Substantia nigra (tissue), 51 donors: ENCODE measurements at places on chromosomes 7 and 10.

- DNase-seq: no peak
Measured at GRCh38 chr10:2165771-2166460, 428.6 kb upstream of the ADARB2 start.

GRCh38 chr10:127882801-127883459 lies 9.8 kb downstream of the CLRN3 start:
- no peak for DNase-seq

DNA sequence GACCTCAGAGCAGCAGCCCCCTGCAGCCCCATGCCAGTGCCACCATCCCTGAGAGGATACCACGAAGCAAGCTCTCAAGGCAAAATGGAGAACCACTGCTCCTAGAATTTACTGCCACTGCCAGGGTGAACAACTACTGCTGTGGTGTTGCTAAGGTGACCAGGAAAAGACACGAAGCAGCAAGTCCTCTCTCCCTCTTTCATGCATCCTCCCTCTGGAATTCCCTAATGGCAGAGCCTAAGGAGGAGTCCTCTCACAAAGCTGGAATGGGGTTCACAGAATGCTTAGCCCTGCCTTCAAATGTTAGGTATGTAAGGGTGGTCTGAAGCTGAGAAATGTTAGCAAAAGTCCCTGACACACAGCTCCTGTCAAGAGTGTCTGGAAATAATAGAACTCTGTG lies 35.8 kb upstream of the NPSR1 start:
- no peak for DNase-seq

DNA sequence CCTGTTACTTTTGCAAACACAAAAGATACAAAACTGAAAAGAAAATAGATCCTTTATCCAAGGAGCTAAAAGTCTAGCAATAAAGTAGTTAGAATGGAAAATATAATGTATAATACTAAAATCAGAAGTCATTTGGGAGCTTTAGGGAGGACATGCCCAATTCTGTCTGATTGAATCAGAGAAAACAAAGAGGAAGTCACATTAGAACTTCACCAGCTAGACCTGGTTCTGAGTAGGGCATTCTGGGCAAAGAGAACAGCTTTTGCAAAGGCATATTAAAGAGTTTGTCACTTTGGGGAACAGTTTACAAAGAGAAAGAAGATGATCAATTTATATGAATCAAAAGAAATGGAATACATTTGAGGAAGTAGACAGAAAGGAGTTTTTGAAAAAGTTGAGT lies 107.0 kb upstream of the PRSS1 start:
- DNase-seq: no peak

DNA sequence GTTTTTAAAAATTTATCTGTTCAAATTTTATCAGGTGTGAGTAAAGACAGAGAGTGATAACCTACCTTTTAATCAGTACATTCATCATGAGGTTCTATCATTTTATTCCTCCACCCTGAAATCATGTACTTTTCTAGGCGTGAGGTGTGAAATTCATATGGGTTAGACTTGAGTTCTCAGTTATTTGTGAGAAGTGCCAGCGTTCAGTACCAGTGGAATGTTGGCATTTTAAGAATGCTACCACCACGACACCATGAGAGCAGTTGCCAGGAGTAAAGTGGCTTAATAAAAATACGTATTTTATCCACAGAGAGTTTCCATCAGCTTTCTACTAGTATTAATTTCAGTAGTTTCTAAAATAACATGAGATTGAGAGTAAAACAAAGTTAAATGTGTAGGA lies 104.1 kb upstream of the FERD3L start:
- DNase-seq: no peak

DNA sequence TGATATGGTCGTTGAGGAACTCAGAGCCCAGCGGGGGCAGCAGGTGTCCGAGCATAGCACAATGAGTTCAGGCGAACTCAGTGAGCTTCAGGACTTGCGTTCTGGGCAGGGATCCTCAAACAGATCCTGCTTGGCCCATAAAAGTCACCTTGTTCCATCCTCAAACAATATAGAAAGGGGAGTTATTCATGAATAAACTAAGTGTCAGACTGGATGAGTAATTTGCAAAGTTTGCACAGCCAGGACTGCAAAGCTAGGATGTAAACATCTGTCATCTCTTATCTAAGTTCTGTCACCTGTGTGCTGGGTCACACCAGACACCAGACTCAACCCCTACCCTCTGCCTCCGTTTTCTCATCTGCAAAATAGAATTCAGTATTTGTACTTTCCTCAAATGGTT lies 58.0 kb upstream of the PFKP start:
- no peak for DNase-seq

DNA sequence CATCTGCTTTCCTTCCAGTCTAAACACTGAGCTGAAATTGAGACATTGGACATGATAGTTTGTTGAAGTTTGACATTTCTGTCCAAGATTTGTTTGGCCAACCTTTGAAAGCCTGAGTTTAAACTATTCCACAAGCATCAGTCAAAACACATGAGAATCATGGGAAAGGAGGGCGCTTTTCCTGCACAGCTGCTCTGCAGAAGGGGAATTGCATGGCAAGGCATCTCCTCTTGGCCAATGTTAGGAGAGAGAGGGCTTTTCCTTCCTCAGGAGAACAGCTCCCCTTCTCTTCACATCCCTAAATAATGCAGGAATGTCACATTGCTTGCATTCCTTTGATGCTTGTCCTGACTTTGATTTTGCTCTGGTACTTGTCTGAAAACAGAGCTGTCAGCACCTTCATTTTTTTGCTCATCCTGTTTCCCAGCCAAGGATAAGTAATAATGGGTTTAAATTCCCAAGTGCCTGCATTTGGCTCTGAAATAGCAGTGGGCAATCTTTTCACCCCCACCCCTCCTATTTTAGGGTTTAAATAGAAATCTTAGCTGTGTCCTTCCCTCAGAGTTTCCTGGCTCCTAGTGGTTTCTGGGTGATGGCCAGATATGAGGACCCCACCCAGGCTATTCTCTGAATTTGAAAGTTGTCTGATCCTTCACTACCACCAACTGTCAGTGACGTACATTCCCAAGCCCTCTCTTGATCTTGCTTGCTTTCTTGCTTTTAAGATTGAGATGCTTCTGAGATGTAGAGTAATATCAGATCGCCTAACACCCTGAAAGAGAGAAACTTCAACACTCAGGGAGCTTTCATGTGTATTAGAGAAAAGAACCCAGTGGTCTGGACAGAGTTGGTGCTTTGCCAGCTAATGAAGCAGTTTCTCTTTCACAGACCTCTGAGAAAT lies 75.2 kb upstream of the NPVF start:
- DNase-seq: no peak

DNA sequence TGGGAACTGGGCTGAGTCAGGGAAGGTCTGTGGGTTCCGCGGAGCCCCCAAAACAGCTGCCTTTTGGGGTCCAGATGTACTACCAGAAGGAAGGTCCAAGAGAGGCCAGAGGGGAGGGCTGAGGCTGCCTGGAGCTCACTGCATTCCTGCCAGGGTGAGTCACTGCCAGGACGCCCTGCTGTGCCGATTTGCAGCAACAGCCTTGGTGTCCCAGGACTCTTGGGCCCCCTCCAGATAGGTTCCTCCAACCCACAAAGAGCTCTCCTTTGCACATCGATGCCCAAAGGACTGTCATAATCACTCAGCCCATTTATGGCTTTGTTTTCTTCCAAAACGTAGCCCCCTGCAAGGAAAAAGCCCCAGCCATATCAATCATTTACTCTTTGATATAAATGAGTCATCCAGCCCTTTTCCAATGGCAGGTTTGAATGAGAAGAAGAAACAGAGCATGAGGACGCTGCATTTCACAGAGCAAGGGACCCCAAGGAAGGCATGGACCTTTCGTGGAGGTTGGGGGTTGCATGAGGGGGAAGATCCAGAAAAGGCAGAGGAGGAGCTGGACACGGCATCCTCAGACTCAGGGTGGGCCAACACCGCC lies 32.2 kb upstream of the COL13A1 start:
- no peak for DNase-seq

DNA sequence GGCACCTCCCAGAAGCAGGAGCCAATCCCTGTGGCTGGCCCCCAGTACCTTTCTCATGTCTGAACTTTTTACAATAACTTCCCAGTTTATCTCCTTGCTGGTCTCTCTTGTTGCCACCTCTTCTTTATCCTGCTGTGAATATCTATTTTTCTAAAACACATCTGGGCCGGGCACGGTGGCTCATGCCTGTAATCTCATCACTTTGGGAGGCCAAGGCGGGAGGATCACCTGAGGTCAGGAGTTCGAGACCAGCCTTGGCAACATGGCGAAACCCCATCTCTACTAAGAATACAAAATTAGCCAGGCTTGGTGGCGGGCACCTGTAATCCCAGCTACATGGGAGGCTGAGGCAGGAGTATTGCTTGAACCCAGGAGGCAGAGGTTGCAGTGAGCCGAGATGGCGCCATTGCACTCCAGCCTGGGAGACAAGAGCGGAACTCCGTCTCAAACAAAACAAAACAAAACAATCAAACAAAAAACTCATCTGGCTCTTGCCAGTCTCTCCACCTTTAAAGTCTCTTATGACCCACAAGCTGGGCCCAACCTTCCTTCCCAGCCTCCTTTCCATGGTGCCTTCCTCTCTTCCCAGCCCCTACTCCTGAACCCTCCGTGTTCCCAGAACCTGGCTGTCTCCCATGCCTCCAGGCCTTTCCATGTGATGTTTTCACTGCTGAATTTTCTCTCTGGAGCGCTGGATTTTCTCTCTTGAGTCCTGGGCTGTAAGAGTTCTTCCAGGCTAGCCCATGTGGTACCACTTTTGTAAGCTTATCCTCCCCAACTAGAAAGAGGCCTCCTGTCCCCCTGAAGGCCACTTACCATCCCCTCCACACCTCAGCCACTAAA lies 51.3 kb downstream of the HIP1 start:
- no peak for DNase-seq

DNA sequence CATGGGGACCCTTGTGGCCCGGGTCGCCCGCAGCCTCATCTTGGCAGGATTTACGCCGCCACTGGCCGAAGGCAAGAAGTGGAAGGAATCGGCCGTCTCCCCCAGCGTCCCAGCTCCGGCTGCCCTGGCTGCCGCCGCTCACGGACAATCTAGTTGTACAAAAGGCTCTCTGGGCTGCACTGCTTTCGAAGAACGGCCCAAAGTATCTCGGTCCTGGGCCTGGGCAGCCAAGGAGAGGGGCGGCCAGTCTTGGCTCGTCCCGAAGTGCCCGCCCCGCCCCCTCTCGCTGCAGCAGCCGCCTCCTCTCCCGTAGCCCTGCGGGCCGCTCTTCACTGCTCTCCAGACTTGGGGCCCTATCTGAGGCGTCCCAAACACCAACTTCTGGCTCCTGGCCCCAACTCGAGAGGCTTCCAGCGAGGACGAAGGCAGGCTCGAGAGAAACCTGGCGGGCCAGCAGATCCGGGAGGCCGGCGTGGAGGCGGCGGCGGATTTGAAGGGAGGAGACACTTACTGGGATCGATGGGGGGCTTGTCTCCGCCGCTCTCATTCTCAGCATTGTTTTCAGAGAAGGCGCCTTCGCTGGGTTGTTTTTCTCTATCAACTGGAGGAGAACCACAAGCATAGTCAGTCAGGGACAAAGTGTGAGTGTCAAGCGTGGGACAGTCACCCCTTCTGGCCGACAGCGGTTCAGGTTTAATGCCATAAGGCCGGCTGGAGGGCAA lies 809 bp downstream of the HOXA9 start:
- DNase-seq: no peak

DNA sequence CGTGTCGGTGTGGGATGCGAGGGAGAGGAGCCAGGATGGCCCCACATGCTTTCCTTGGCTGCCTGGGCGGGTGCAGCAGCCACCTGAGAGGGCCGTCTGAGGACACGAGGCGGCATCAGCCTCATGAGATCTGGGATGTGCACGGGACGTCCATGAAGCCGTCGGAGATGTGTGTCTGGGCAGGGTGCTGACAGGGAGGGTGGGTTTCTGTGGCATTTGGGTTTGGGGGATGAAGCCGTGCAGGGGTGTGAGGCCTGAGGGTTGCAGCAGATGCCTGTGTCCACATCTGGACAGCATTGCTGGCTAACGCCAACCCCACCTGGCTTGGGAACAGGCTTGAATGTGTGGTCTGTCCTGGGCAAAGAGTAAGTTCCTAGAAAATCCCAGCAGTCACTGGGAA lies 179.5 kb downstream of the DNAJB6 start:
- no peak for DNase-seq

DNA sequence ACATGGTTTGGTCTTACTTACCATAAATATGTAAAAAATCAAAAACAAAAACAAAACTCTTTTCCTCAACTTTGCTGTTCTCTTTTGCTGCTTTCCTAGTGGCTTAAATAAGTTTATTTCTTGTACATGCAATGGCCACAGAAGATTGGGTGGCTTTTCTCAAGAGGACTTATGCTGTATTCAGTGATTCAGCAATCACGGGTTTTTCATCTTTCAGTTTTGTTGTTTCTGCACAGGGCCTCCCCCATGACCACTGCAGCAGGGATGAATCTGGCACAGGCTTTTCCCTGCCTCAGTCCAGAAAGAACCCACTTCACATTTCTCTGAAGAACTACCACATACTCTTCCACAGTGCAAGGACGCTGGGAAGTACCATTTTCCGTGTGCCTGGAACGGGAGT lies 355.0 kb downstream of the RNLS start:
- DNase-seq: no peak

GRCh38 chr10:77106676-77107075 lies 530.9 kb downstream of the KCNMA1 start:
- DNase-seq: no peak

DNA sequence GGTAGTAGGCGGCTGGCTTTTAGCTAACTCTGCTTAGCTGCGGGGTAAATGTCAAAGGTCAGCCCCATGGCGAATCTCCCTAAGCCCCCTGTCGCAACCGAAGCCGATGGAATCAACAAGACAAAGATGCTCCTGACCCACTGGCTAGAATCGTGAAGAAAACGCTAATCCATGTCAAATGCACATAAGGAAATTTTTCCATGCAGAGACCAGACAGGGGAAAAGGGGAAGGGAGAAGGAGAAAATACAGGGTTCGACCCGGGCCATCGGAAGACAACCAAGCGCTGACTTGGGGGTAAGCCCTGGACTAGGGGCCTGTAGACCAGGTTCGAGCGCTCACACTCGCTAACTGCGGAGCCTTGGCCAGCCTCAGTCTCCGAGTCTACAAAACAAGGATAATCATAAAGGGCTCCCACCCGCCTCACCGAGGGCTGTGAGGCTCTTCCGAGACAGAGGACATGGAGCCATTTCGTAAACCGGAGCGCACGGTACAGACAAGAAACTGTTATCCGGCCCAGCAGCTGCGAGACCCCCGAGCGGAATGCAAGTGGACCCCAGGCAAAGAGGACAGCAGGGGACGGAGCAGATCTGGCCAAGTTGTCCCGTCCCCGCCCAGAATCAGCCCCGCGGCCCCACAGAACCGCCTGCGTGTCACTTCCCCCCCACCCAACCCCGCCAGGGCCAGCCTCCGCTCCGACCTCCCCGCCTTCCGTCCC lies 507 bp downstream of the SAR1A start:
- no peak for DNase-seq

DNA sequence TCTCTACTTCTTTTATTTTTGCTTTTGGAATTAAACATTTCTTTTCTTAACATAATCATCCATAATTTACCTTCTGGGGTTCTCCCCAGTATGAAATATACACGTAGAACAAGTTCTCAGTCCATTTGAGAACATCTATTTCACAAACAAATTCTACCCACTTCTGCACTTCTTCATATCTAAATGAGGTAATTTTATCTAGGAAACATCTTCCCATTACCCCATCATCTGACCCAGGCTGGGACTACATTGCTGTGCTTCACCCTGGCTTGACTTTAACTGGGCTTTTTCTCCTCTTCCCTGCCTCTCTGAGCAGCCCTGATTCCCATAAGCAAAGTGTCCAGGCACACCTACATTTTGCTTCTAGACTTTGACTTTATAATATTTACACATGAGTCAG lies 43.3 kb upstream of the AMPH start:
- DNase-seq: no peak

GRCh38 chr7:155590215-155591018 lies 44.1 kb upstream of the CNPY1 start:
- no peak for DNase-seq
